ENCODE measurements at places on chromosomes 3 and 15.

- no peaks in the 10 kb centered on the region for H3K36me3 ChIP-seq
- peaks cover 9% of the 10 kb centered on the region for H3K4me1 ChIP-seq
- H3K27ac ChIP-seq: no peak within 1 kb of the TSS
- H3K27me3 ChIP-seq: peaks cover 8% of the 10 kb centered on the region
These were observed at the start of gene INSYN1 for GRCh38 chr15:73753250-73754130. Gene INSYN1, minus strand, starts transcription at chr15:73753351. Its CDS starts 2,221 bp downstream, at chr15:73751130.

- no peak overlapping the region for H3K4me3 ChIP-seq
- DNase-seq: peak; percentile 68
- H3K27me3 ChIP-seq: no peaks in the 10 kb centered on the region
- peaks cover 49% of the 10 kb centered on the region for H3K4me1 ChIP-seq
- H3K36me3 ChIP-seq: no peaks in the 10 kb centered on the region
These were observed 4.3 kb upstream of the LSMEM2 start for GRCh38 chr3:50274371-50275104.

- no peaks in the 10 kb centered on the region for H3K36me3 ChIP-seq
- peaks cover 41% of the 10 kb centered on the region for H3K4me1 ChIP-seq
- no peak overlapping the region for H3K27ac ChIP-seq
- peak; percentile 86 for DNase-seq
- H3K4me3 ChIP-seq: no peak overlapping the region
These were observed 324.0 kb upstream of the TBL1XR1 start for GRCh38 chr3:177521305-177521704.

GRCh38 chr3:42654331-42655201 lies 1.1 kb downstream of the ZBTB47 start:
- H3K4me3 ChIP-seq: peak overlapping the region; percentile 67
- DNase-seq: peak; percentile 63
- peaks cover 44% of the 10 kb centered on the region for H3K4me1 ChIP-seq
- no peaks in the 10 kb centered on the region for H3K27me3 ChIP-seq
- H3K27ac ChIP-seq: peak overlapping the region; percentile 90

- no peaks in the 10 kb centered on the region for H3K27me3 ChIP-seq
- H3K4me3 ChIP-seq: no peak overlapping the region
- H3K4me1 ChIP-seq: peaks cover 29% of the 10 kb centered on the region
- H3K27ac ChIP-seq: peak overlapping the region; percentile 78
- no peaks in the 10 kb centered on the region for H3K36me3 ChIP-seq
These were observed 59.5 kb upstream of the TRPC1 start for GRCh38 chr3:142664311-142664710.

All from body of pancreas (tissue), 4 donors.